ENCODE measurements at places on chromosomes 2 and 18. TPM values are rescaled to one million over a fixed set of nuclear protein-coding genes. Genes with fewer than 3 reads are reported as not detected.

Gene C2orf78
- not detected for total RNA-seq

Gene MDH1B
- 0.30 TPM for total RNA-seq

Gene ABCB11
- total RNA-seq: not detected

Gene MOGAT1
- 0.42 TPM for total RNA-seq

Gene CD8B2
- total RNA-seq: not detected

Gene SCN9A
- 0.50 TPM for total RNA-seq

Gene NYAP2
- total RNA-seq: not detected

DNA sequence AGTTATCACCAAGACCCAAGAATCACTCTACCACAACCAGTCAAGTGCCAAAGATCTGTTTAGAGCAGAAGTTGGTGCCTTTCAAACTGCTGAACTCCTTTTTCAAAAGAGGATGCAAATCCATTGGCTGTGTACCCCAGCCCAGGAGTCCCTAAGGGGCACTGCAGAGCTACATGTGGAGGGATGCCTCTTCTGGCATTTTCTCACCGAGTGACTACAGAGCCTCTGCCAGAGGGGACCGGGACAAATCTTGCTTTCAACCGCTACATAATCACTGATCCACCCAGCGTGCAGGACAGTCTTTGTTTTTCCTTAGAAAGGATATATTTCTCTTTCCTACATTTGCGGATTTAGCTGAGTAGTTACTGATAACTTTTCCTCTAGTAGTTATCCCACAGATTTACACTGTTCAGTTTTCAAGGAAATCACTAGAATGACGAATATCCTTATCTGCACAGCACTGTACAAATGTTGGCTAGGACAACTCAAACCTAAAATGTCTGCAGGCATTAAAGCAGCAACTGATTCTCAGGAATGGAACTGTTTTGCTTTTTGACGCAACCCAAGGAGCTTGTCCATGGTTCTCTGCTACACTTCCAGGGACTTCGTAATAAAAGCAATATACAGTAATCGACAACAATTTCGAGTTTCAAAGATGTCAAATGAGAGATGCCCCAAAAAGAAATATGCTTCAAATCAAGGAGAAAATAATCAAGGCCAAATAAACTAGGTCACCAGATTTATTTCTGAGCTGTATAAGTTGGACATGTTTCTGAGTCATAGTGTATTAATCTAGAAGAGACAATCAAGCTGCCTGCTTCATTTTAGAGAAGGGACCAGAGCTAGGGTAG is 24.1 kb downstream of the EPB41L3 start:
- DNase-seq: no peak

GRCh38 chr2:200471928-200472645 is 37.8 kb downstream of the KCTD18 start:
- DNase-seq: no peak

DNA sequence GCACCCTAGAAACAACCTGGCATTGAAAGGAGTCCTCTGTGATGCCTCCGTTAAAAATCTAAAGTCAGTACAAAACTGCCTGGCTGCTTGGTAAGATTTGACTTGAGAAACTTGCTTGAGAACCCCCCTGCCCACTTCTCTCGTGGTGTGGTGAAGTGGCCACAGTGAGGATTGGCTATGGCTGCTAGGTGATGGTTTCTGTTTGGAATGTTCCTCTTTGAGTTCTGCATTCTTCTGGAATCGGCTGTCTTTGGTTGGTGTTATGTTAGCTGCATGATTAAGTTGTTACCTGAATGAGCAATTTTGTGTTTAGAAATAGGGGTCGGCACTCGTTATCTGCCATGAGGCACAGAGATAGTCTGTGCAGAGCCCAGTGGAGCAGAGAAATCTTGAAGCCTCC is 21.7 kb upstream of the SAG start:
- no peak for DNase-seq

DNA sequence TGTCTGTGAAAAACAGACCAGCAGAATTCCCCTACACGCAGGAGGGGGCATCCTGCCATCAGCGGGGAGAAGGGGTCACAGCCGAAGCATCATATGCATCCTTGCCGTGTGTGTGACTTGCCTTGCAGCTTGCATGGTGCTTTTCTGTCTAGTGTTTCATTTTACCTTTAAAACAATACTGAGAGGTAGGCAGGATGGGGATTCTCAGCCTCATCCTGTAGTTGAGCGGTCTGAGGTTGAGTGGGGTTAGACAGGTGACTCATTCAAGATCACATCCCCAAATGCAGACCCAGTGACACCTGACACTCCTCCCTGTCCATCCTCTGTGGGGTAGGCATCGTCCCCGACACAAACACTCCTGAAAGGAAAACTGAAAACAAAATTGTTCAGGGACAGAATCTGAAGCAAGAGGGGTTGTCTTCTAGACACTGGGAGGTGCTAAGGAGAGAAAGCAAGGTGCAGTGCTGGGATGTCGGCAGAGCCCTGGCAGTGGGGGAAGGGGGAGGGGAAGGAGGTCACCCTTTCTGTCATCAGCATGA is 7.9 kb downstream of the ARL4C start:
- no peak for DNase-seq

- no peak for DNase-seq
Observed at GRCh38 chr2:207387001-207387571, 142.7 kb upstream of the CREB1 start.

DNA sequence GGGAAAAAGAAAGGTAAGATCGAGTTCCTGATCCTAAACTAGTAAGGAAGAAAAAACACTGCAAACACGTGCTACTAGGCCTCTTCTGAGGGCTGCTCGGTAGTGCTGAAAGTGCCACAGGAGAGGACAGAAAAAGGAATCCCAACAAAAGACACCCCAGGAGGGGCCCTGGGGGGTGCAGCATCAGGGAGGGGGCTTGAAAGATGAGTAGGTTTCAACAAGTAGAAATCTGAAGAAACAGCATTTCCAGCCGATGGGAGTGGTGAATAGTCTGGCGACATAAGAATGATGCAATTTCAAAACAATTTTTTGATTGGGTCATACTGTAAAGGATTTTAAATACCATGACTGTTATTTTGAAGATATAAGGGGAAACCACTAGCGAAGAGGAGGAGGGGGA is 98.6 kb downstream of the NOL10 start:
- no peak for DNase-seq

GRCh38 chr2:151052850-151053660 is 208.6 kb downstream of the RBM43 start:
- DNase-seq: no peak

DNA sequence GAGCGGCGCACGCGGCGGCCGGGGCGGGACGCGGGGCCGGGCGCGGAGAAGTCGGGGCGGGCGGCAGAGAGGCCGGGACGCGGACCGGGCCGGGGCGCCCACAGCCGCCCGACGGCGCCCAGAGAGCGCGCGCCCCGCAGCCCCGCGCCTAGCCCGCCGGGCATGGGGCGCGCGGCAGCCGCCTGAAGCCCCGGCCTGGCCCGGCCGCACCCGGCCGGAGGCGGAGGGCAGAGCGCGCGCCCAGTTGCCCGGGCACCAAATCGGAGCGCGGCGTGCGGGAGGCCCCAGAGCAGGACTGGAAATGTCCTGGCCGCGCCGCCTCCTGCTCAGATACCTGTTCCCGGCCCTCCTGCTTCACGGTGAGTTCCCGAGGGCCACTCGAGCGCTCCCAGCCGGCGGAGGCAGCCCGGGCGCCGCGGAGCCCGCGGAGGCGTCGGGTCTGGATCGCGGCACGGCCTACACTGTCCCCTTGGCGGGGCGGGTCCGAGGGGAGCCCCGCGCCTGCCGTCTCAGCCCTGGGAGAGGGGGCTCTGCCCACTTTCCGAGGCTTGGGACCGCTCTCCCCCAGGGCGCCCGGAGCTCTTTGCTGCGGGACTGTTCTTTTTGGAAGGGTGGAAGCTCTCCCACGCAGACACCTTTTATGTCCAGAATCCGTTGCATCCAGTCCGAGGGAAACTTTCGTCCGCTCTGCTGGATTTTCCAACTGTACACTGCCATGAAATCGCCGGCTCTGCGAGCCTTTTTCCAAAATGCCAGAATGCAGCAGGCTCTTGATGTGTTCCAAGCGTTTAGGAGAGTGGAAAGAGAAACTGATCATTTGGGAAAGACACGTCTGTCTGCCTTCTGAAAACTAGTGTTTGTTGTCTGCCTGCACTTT is 484 bp downstream of the APCDD1 start:
- peak; percentile 44 for DNase-seq

DNA sequence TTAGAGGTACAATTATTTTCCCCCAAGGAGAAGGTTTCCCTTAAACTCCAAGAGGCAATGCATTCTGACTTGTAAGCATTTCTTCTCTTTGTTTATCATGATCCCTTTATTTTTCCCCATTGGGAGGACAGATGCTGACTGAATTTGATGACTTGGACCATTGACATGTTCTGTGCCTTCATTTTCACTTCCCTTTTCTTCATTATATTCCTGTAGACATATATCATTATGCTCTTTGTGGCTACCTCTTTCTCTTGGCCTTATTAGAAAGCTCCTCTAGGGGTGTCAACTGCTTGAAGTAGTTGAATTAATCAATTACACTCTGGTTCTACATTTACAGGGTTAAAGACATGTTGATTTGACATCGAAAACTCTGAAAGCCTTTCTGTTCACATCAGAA is 330.0 kb upstream of the DCC start:
- DNase-seq: no peak

DNA sequence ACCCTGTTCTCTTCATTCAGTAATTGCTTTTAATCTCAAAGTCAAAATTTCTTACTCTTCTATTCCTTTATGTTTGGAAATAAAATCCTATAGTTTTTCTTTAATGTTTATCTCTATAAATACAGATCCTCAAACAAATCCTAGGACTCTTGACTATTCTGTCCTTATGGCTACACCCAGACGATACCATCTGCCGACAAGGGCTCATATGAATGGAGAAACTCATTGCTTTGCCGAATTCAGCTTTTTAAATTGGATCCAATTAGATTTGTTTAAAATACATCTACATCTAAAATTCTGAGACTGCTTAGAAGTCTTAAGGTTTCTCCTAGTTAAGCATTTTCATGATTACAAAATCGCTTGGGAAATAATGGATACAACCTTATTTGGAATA is 9.0 kb downstream of the ALKAL2 start:
- no peak for DNase-seq

DNA sequence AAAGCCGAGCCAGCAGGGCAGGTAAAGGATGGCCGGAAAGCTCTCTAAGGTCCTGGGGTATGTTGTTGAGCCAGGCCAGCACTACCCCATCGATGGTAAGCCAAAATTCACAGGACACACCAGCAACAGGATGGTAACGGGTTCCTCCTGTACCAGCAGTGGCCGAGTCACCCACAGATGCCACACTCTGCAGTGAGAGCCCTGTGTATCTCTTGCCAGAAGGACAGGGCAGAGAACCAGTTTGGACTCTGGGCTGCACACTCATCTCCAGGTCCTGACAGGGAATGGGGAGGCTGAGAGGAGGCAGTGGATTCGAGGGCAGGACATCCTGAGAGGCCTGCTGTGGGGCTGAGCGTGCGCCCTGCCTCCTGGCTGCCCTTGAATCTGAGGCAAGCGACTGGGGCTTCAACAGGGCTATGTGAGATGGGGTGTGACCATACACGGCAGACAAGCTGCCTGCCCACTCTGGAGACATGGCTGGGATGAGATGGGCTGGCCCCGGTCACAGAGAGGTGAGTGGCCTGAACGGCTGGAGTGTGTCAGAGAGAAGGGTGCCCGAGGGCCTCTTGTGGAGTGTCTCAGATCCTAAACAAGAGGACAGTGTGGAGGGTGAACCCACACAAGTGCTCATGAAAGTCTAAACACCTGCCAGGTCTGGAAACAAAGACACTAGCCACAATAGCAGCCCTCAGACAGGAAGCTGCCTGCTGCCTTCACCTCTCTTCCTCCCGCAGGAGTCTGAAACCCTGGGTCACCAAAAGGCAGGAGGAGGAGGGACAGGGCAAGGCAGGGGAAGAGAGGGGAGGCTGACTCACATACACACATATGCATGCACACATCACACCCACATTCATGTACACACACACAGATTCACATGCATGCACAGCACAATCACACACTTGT is 182.3 kb downstream of the LOXHD1 start:
- no peak for DNase-seq

- no peak for DNase-seq
Observed at GRCh38 chr2:213232649-213233437, 51.4 kb upstream of the SPAG16 start.

GRCh38 chr2:219737270-219737691 is 109.9 kb downstream of the SLC4A3 start:
- peak; percentile 30 for DNase-seq

DNA sequence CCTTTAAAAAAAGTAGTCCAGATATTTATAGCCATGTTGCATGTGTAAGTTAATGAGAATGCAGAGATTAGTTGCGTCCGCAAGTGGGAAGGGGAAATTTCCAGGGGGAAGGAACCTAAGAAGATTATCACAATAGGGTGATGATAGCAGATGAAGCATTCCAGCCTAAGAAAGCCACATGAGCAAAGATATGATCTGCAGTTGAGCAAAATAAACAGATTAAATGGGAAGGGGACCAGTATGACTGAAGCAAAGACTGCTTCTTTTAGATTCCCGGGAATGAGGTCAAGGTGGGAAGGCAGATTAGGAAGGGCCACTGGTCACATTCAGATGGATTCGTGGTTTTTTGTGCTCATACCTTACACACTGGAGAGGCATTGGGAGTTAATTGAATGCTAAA is 154.6 kb upstream of the CDH2 start:
- no peak for DNase-seq

- no peak for DNase-seq
Observed at GRCh38 chr2:144890828-144891227, 370.9 kb upstream of the ZEB2 start.

Data from heart left ventricle (tissue), 16 donors.